ENCODE measurements at places on chromosomes 3 and 15. TPM values are rescaled to one million over a fixed set of nuclear protein-coding genes. Genes with fewer than 3 reads are reported as not detected.

Gene CD200
- polyA plus RNA-seq: 1.0 TPM

Gene CD276
- 60.1 TPM for polyA plus RNA-seq

Gene TM4SF18
- polyA plus RNA-seq: 0.32 TPM

Gene SNTN
- polyA plus RNA-seq: not detected

Gene NBEAL2
- 20.3 TPM for polyA plus RNA-seq

Gene ARNT2
- polyA plus RNA-seq: 17.0 TPM

Gene HRG
- not detected for polyA plus RNA-seq

Gene SLC35G2
- 9.7 TPM for polyA plus RNA-seq

Gene USP19
- 75.6 TPM for polyA plus RNA-seq

Gene GPR149
- polyA plus RNA-seq: not detected

Gene UBXN7
- 6.4 TPM for polyA plus RNA-seq

Gene ANKDD1A
- polyA plus RNA-seq: 7.2 TPM

Gene SCG3
- polyA plus RNA-seq: 0.41 TPM

Gene EEF1AKMT4
- 9.3 TPM for polyA plus RNA-seq

Gene MEX3B
- 6.2 TPM for polyA plus RNA-seq

Gene REC114
- not detected for polyA plus RNA-seq
